ENCODE measurements at places on chromosomes 5 and 9.

GRCh38 chr5:132639706-132640130, 18.3 kb upstream of the IL13 start:
- no peak for DNase-seq

GRCh38 chr5:176134529-176135223, 103.5 kb upstream of the SIMC1 start:
- DNase-seq, result no peak

- no peak for DNase-seq
These were observed 58.0 kb upstream of the COL15A1 start for GRCh38 chr9:98885575-98886295.

- no peak for DNase-seq
These were observed 147.1 kb downstream of the ZNF608 start for GRCh38 chr5:124599028-124599973.

- no peak for DNase-seq
These were observed 49.8 kb upstream of the SH3PXD2B start for GRCh38 chr5:172503925-172504700.

DNA sequence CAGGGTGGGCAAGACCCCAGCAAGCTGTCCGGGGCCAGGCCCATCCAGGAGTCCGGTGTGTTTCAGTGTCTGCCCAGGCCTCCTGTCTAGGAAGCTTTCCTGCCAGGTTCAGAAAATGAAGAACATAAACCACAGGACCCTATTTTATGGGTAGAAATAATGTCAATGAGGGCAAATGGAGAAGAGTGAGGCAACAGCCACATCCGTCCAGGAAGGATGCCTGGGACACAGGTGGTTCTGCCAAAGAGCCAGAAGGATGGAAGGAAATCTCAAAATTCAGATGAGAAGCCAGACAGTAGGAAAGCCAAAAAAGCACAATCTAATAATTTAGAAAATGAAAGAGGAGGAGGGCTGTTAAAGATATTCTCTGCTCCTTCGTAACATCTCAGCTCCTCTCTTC, 262.3 kb downstream of the AUH start:
- no peak for DNase-seq

DNA sequence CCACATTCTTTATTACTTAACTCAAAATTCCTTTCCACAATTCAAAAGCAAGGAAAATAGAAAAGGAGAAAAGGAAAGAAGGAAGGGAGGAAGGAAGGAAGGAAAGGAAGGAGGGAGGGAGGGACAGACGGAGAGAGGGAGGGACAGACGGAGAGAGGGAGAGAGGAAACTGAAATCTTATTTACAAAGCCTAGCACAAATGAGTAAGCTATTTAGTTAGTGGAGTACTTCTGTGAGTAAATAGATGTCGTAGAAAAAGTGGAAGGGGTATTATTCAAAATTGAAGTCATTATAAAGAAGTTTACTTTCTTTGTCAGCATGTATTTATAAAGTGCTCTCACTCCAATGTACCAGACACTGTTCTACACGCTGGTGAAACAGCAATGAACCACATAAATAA, 177.9 kb downstream of the CETN3 start:
- DNase-seq, result no peak

- no peak for DNase-seq
These were observed 19.6 kb downstream of the TMEM38B start for GRCh38 chr9:105714020-105714331.

- DNase-seq, result no peak
These were observed 567.1 kb upstream of the ZNF608 start for GRCh38 chr5:125313555-125313954.

DNA sequence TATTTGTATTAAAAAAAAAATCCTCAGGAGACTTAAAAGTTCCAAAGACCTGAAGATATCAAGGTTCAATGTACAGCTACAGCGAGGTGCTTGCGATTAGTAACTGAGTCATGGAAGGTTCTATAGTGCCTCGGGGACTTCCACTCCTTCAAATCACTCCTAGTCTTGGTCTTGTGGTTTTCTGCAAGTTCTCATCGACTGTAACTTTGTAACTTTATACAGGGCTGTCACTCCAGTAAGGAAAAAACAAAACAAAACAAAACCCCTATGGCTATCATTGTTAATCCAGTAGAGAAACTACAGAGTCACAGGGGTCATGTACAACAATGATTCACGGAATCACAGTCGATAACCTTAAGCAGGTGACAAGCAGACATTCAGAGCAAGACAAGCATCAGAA, 39.8 kb upstream of the SELENOP start:
- no peak for DNase-seq

- DNase-seq, result no peak
These were observed 51.5 kb downstream of the WWC1 start for GRCh38 chr5:168342985-168343384.

- no peak for DNase-seq
These were observed 65.3 kb downstream of the NDST1 start for GRCh38 chr5:150573216-150573615.

- no peak for DNase-seq
These were observed 5.5 kb downstream of the CDC26 start for GRCh38 chr9:113269871-113270270.

DNA sequence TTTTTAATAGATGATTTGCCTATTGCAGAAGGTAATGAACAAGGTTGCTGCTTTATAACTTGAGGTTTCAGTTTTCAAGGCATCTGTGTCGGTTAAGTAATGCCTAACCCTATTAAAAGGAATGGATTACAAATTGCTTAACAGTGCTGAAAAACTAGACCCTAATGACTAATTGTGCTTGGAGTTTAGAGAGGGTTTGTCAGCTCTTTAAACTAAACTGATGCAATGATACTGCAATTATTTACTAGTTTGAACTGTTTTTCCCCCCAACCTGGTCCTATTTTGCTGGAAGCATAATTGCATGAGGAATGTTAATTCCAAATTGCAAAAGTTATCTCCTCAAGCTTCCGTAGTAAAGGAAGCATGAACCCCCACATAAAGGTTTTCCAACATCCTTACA, 39.3 kb upstream of the TLX3 start:
- no peak for DNase-seq

- no peak for DNase-seq
These were observed 71.7 kb downstream of the VAV2 start for GRCh38 chr9:133920471-133920870.

DNA sequence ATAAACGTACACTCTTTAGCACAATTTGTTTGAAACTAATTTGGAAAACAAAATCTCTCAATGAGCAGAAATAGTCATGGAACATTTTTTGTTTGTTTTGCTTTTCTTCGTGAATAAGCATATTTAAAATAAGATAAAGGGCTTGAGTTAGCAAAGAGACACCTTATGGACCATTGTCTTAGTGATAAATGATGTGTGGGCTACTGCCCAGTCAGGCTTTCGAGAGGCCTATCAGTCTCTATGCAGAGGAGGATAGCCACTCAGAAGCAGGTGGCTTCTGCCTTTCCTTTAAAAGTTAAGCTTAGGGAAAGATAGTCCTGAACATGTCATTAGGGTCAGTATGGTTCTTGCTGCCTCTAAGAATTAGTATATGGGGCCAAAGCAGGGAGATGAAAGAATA, 2.1 kb upstream of the ARL15 start:
- no peak for DNase-seq

DNA sequence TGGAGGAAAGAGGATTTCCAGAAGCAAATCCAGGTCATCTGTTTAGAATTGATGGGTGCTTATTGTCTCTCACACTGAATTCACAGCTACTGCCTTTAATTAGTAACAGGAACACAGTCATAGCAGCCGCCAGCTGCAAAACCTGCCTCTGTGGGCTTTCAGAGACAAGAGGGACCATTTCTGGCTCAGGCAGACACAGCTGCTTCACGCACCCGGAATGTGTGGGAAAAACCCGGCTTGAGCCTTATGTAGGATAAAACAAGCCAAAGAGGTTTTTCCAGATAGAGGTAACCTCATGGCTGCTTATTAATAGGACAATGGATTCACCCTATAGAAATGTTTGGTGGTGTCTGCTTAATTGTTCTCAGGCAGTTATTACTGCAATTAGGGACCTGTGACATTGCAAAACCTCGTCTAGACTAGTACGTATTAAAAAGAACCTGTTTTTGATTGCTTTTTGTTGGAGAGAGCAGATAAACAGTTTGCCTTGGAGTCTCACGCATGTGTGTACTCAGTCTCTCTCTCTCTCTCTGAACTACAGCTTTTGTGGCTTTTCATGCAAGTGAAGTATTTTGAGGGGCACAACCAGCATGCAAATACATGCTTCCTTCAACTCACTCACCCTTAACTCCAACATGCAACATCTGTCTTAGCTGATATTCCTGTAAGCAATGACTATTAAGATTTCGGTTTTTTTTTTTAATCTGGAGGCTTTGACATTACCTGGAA, 302.7 kb downstream of the PLK2 start:
- no peak for DNase-seq

DNA sequence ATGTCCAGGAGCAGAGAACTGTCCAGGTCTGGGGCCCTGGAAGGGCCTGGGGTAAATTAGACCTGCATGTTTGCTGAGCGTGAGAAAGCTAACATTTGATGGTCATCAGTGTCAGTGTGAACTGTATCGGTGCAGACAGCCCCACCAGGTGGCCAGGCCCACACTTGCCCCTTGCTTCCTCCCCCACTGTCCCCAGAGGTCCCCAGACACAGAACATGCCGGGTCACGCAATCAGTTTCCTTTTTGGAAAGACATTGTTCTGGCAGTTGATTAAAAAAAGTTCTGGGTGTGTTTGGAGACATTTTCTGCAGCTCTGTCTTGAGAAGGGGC, 1.5 kb downstream of the NKD2 start:
- DNase-seq, result no peak

GRCh38 chr5:154962494-154962893, 21.6 kb downstream of the MRPL22 start:
- no peak for DNase-seq

DNA sequence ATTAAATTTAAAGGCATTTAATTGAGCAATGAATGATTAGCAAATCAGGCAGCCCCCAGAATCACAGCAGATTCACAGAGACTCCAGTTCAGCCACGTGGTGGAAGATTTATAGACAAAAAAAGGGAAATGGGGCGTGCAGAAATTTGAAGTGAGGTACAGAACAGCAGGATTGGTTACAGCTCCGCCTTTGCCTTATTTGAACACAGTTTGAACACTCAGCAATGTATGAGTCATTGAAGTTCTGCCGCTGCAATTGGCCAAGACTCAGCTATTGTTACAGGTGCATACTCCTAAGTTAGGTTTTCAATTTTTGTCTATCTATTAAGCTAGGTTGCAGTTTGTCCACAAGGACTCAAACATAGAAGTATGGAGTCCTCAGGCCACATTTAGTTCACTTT, 157.7 kb upstream of the SLC12A2 start:
- DNase-seq, result no peak

GRCh38 chr5:131630208-131630962, 4.6 kb downstream of the RAPGEF6 start:
- DNase-seq, result no peak

DNA sequence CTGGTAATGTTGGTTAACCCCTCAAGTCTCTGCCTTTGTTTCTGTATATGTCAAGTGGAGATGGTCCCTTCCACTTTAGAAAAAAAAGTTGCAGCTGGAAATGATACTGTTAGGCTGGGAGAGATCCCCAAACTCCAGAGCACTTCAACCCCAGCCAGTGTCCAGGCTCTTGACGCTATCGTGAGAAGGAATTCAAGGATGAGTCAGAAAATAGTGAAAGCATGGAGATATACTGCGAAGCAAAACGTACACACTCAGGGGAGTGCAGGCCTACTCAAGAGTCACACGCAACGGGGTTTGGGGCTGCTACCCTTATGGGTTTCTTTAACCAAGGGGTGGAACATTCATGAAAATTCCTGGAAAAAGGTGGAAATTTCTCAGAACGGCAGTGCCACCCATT, 24.9 kb downstream of the KCNV2 start:
- no peak for DNase-seq

DNA sequence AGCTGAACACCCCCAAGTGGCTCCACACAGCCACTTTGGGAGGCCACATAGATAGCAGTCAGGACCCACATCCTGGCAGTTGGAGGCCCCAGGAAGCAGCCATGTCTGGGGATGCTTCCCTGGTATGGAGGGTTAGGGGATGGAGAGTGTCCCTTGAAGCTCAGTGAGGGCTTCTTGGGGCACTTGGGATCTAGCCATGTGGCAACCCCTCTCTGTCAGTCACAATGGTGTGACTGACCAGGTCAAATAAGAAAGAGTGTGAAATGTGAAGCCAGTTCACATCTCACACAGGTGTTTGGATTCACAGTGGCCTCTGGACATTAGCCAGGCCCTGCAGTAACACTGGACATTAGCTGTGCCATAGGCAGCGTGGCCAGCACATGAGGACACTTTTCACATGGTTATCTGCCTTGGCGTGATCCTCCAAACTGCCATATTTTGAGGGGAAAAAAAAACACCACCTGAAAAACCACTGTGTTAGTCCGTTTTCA, 53.9 kb upstream of the IL17B start:
- DNase-seq, result no peak

GRCh38 chr5:103785569-103785968, 223.0 kb upstream of the NUDT12 start:
- DNase-seq, result no peak

GRCh38 chr9:126489581-126490213, 124.0 kb upstream of the LMX1B start:
- no peak for DNase-seq

DNA sequence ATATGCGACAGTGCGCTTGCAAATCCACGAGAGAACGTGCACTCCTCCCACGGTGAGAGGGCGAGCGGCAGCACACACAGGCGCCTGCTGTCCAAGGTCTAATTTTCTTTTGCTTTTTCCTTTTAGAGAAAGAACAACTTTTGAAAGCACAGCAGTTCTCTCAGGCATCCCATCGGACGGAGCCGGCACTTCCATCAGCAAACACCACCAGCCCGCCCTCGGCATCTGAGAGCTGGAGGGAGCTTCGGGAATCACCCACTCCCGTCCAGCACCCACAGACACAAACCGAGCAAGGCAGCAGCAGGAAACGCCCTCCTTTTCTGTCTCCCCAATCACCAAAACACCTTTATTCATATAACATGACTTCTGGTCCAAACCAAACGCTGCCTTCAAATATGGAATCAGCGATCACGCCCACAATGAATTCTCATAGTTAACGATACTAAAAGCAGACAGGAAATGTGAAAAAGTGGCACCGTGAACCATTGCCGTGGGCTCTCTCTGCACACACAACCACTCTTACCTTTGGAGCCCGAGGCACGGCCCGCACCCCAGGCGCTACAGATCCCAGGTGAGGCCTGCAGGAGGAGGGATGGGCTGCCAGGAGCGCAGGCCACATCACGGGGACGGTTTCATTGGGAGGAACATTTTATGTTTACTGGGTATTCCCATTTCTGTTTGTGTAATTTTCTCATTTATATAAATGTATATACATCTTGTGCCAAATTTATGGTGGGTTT, 14.2 kb downstream of the LPCAT1 start:
- DNase-seq, result no peak

GRCh38 chr5:172733974-172734346, 37.0 kb downstream of the DUSP1 start:
- DNase-seq, result no peak

DNA sequence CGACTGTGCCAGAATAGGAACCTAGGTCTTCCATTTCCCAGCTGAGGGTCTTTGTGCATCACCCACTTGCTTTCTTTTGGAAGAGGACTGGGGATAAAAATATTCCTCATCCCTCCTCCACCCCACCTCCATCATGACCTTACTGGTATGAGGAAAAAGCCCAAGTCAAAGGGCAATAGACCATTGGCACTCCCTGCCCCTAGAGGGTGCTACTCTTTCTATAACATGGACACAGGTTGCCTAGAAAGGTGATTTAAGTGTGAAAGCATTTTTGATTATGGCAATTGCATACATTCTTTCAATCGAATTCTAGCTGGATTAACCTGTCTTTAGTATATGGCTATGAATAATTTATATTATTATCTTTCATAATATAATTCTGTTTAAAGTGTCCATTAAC, 22.8 kb upstream of the ZNF618 start:
- DNase-seq, result no peak

GRCh38 chr9:8115570-8115969, 316.0 kb upstream of the DMAC1 start:
- DNase-seq, result no peak

All from activated T-cell treated with anti-CD3 and anti-CD28 coated beads for 4 hours (primary cell).